ENCODE measurements at places on chromosomes 5 and 9.
A peak's percentile ranks its signal among the peaks of the same experiment; 100 is the strongest.

GRCh38 chr9:757246-757881 is 84.1 kb upstream of the DMRT1 start:
- peak; percentile 50 for DNase-seq

DNA sequence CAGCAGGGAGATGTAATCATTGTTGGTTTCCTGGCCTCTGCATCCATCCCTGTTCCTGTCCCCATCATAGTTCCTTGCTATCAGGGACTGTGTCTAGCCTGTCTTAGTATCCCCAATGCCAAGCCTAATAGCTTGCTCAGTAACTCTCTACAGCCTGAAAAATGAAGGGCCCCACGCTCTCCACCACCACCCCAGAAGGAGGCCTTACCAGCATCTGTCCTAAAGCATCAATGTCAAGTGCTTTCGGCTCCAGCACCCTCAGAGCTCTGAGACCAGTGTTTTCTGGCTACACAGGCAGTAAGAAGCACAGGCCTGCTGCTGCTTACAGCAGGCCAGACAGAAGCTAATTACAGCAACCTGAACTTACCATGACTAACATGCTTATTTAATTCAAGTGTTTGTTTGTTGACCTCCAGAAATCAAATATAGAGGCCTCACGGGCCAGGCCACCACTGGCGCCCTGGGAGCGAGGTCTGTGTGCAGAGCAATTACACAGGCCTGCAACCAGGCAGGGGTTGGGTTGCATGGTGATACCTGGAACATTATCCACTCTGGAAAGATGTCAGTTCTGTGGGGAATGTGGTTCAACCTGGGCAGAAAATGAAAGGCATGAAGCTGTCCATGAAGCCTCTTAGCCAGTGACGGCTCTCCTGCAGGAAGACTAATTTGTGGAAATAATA is 124.3 kb downstream of the SLC1A3 start:
- no peak for DNase-seq

DNA sequence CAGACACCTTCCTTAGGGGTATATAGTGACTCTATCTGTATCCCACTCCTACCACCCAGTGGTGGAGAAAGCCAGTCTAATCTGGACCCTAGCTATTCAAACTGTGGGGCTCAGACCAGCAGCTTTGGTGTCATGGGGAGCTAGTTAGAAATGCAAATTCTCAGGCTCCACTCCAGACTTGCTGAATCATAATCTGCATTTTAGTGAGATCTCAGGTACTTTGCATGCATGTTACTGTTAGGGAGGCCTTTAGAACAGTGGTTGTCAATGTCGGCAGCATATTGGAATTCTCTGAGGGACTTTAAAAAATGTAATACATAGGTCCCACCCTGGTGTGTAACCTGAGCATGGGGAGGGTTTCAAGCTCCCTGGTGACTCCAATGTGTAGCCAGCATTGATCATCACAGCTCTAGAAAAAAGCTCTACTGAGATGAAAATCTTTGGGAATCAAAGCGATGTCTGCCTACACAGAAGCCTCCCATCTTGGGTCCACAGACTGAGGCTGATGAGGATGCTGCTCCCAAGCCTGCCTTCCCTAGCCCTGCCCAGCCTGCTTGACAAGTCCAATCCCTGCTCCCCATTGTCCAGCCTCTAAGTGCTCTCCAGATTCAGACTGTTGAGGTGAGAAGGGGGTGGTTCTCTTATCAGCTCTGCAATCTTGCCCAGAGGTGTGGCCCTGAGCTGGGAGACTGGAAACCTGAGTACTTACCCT is 11.9 kb upstream of the GM2A start:
- no peak for DNase-seq

DNA sequence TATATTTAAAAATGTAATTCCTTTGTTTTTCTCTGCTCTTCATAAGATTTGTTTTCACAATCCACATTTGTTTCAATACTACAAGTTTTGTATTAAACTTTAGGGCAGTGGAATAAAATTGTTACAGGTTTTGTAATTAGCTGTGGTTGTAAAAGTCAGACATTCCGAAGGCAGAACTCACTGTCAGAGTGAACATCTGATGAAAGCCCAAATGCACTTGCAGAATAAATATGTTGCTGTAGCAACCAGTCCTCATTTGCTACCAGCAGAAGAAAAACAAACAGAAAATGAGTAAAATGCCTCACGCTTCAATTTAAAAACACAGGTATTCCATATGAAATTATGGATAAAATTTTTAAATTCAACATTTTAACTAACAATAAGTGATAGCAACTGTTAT is 740.1 kb upstream of the FAM174A start:
- DNase-seq = no peak

GRCh38 chr5:13346401-13346800 is 598.1 kb downstream of the DNAH5 start:
- DNase-seq = no peak

DNA sequence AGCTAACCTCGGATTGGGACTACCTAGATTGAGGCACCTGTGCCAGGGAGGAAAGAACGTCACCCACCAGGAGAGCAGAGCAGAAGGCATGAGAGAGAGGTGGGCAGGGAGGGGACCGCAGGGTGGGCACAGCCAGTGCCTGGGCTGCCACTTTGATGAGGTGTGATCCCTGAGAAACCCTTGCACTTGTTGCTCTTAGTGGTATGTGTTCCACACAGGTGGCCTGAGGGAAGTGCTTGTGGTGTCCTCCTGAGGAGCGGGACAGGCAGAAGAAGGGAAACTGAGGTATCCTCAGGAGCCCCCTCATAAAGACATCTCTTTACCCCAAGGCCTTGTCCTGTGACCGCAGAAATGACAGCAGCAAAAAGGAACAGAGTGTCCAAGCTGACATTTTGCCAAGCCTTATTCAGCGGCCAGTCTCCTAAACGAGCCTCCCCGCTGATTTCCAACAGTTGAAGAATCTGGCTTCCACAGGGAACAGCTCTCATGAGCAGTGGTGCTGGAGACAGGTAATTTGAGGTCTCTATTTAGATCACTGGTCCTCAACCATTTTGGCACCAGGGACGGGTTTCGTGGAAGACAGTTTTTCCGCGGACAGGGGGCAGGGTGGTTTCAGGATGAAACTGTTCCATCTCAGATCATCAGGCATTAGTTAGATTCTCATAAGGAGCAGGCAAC is 82.4 kb downstream of the FOXD1 start:
- DNase-seq = no peak

DNA sequence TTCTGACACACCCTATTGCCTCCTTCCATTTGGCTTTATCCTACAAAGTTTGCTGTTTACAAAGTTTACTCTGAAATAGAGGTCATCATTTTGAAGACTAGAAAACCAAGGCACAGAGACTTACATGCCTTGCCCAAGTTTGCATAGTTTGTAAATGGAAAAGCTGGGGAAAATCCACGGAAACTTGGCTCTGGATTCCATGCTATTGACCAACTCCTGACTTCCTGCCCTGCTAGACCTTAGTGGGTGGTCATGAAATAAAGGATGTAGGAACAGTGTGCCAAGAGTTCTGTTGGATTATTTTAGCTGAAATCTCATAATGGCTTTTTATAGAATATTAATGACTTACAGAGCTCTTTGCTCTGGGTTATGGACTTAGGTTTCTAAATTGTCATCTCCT is 69.5 kb downstream of the GRIA1 start:
- DNase-seq = no peak

DNA sequence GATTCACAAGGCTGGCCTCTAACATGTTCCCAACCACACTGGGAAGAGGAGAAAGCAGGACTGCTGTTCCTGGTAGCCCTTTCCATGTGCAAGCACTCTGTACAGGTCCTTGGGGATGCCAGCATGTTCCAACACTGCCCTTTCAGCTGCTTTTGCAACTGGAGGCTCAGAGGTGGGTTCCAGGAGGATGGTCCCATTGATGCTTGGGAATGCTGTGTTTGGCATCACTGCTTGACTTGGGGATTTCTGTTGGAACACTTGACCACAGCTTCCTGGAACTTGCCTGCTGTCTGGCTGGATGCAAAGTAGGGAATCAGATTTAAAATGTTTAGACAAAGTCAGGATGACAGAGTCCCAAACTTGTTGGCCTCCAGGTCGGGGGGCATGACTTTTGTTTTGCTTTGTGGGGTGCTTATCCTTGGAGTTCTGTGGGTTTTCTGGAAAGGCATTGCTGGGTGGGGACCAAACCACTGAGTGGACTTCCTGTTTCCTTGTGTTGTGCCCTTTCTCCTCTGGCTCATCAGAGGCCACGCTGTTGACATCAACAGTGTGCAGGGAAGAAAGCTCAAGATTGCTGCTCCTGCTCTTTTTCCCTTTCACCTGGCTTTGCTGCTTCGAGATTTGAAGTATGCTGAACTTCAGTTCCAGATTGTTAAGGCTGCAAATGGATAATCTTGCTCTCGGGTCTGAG is 148.5 kb upstream of the RPS23 start:
- DNase-seq = no peak

DNA sequence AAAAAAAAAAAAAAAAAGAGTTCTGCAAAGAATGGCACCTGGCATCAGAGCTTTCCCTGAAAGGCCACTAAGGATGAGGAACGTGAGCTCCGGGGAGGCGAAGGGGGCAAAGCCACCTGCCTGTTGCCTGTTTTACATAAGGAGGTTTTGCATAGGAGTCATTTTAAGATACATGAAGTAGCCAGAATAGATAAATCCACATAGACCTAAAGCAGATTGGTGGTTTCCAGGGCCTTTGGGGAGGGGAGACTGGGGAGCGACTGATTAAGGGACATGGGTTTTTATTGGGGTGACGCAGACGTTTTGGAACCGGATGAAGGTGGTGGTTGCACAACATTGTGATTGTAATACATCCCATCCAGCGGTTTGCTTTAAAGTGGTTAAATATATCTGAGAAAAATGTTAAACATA is 7.1 kb downstream of the NEK6 start:
- no peak for DNase-seq

- no peak for DNase-seq
Observed at GRCh38 chr5:33877449-33877848, 14.3 kb downstream of the ADAMTS12 start.

All from uterus (tissue), 4 donors.